ENCODE measurements at places on chromosomes 1 and 21. TPM values are rescaled to one million over a fixed set of nuclear protein-coding genes. Genes with fewer than 3 reads are reported as not detected.

Gene CCDC27
- not detected for total RNA-seq

- DNase-seq = peak; percentile 1
Measured at GRCh38 chr1:234542211-234542850, 63.4 kb upstream of the TARBP1 start.

DNA sequence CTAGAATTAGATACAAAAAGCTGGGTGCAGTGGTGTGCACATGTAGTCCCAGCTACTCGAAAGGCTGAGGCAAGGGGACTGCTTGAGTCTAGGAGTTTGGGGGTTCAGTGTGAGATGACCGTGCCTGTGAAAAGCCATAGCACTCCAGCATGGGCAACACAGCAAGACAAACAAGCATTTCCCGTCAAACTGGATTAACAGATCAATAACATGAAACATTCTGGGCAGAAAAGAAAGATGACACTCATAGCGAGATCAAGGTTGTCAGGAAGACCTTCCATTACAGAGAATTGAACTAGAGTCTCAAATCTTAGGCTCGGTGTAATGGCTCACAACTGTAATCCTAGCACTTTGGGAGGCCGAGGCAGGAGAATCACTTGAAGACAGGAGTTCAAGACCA, 14.0 kb downstream of the TFB2M start:
- no peak for DNase-seq

DNA sequence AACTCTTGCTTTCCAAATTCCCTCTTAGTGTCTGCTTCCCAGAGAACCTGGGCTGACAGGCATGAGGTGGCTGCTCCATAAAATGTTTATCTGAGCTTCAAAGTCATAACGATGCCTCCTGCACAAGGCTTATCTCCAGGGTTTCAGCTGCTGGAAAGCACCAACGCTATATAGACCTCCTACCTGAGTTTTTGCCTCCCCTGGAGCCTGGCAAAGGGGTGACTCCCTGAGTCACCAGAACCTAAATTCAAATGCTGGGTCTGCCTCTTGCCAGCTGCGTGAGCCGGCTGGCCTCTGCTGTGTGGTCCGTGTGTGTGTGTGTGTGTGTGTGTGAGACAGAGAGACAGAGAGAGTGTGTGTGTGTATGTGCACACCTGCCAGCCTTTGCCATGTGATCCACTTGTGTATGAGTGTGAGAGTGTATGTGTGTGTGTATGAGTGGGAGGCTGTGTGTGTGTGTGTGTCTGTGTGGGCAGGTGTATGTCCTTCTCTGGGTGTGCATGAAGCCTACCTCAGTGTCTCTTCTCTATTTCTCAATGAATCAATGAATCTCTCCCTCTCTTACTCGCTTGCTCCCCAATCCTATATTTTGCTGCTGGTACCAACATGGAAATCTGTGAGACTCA, 714.9 kb downstream of the MATN1 start:
- no peak for DNase-seq

Gene NECTIN4
- total RNA-seq = 0.05 TPM

Gene INSRR
- total RNA-seq = 0.05 TPM

Gene SHE
- total RNA-seq = 0.07 TPM

DNA sequence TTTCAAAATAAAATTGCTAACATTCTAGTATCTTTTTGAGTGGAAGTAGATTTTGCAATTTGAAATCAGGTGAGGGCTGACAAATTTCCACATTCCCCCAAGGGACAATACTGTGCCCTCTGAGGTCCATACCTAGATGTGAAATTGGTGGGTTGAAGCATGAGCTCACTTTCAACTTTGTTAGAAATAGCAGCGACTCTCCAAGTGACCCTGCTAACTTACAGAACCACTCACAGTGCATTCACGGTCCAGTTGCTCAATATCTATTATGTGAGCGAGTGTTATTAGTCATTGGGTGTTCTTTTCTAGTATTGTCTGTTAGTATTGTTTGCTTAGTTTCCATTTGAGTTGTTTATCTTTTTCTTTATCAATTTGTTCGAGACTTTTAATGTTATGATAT, 53.6 kb upstream of the ASB17 start:
- no peak for DNase-seq

Gene CD101
- 0.19 TPM for total RNA-seq

GRCh38 chr1:171912509-171913175, 71.3 kb downstream of the DNM3 start:
- DNase-seq = no peak

DNA sequence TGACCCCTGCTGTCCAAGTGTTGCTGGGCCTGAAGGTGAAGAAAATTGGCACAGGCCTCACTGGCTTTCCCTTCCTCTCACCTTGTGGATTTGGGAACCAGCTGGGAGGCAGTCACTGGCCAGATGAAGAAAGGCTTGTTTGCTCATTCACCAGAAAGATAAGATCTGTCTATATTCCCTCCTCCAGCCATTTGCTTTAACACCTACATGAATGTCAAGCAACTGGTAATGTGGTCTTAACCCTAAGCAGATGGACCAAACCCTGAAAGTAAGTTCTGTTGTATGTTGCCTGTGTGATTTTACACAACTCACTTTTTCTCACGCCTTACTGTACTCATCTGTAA, 10.3 kb upstream of the SRRM1 start:
- DNase-seq = no peak

- DNase-seq = peak; percentile 52
Measured at GRCh38 chr1:89701746-89702241, 68.9 kb downstream of the LRRC8C start.

Gene NT5C1A
- not detected for total RNA-seq

Gene CELA3A
- not detected for total RNA-seq

DNA sequence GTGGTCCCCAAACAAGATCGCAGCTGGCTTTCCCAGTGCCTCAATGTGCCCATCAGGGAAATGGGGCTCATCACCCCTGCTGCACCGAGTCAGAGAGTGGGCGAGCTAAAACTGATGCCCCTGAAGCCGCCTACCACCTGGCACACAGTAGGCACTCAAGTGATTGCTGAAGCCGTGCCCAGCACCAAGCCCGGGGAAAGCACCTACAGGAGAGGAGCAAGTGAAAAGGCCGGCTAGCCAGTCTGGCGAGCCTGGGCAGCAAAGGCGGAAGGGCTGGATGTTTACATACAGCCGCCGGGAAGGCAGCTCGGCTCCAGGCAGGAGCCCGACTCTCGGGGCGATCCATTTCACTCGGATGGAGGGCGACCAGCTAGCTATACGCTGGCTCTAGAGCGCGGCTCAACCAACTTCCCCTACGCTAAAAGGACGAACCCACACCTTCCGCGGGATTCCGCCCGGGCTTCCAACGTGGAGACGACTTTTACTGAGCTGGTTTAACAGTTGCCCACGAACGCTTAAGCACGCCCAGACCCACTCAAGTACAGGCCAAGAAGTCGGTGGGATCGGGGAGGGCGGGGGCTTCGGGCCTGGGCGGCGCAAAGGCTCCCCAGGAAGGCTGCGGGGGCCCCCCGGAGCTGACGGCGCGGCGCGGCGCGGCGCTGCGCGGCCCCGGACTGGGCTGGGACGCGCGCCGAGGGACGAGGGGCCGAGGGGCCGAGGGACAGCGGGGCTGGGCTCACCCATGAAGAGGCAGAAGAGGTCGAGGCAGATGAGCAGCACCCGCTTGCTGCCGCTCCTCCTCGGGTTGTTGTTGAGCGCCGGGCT, 1.0 kb downstream of the PLPP3 start:
- DNase-seq = peak; percentile 9

GRCh38 chr21:40667967-40668366, 179.0 kb downstream of the DSCAM start:
- no peak for DNase-seq

GRCh38 chr1:198161718-198162090, 4.9 kb downstream of the NEK7 start:
- no peak for DNase-seq

DNA sequence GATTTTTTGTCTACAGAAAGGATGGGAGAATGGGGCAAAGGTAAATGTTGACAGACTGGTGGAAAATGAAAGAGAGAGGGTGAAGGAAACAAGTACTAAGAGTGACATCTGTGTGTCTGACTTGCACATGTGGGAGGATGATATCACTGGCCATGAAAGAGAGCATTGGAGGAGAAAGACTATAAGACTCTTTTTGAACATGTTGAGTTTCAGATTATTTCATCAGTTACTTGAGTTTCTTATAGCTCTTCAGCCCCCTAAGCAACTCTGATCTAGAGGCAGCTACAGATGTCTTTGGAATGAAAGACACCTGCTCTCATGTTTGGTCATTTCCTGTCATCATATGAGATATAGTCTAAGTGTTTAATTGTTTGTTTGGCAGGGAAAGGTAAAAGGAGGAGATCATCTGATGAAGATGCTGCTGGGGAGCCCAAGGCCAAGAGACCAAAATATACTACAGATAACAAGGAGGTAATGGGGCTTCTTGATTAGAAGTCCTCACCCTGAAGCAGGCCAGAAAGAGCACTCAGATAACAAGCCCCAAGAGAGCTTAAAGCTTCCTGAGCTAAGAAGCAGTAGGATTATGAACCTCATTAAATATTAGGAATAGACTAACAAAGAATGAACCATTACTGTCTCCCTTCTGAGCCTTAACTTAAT, 4.5 kb downstream of the POLR3C start:
- no peak for DNase-seq

Gene GPR137B
- 5.6 TPM for total RNA-seq

DNA sequence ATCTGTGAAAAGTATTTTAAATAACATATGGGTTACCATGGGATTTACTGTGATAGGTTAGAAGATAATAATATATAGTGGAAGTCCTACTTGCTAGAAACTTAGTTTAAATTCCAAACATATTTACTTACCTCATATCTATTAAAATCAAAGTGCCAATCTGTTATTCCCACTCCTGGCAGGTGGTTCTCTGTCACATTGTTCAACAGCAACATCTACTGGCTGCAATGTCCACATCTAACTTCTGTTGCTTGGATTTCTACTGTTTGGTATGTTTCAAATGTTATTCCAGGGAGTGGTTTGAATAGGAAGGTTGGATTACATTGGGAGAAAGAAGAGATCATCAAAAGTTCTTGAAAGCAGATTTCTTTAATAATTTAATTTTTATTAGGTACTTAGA, 122.5 kb upstream of the NCAM2 start:
- no peak for DNase-seq

DNA sequence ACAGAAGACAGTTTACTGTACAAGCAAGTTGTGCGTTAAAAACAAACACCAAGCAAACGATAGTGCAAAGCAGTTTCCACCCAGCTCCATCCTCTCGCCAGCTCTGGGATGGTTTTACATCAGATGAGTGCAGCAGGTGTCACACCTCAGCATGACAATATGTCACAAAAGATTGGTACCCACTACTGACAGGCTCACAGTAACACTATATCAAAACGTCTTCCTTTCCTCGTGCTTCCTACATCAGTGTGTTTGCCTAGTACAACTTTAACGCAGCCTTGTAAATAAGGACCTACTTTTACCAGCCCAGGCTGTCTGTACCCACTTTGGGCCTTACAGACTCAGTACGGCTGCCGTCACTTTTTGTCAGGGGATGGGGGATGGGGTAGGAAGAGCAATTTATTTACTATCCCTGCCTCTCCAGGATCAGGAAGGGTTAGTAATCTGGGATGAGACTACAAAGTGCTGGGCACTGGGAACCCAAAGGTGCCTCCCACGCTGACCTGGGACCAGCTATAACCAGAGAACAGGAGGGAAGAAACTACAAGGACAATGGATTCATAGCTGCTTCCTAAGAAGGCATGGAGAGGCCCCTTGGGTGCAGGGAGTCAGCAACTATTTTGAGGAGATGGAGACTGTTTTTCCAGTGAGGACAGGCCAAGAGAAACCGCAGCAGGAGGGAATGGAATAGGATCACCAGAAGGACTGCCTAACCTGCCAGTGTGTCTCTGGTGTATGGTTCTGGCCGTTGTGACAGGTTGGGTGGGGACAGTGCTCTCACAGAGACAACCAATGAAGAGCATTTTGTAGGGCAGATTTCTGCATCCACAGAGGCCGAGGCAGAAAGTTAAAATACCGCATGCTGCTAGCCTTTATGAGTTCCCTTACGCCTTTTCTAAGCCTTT, 30.2 kb downstream of the RUNX3 start:
- DNase-seq = peak; percentile 37

GRCh38 chr1:96721416-96722160, at the start of gene PTBP2:
TSS of gene PTBP2 (plus strand) at chr1:96721784. CDS start at chr1:96721865, 81 bp downstream.
- peak; percentile 88 for DNase-seq

Gene IGFN1
- total RNA-seq = not detected

- no peak for DNase-seq
Measured at GRCh38 chr1:232504651-232505050, 125.3 kb downstream of the SIPA1L2 start.

DNA sequence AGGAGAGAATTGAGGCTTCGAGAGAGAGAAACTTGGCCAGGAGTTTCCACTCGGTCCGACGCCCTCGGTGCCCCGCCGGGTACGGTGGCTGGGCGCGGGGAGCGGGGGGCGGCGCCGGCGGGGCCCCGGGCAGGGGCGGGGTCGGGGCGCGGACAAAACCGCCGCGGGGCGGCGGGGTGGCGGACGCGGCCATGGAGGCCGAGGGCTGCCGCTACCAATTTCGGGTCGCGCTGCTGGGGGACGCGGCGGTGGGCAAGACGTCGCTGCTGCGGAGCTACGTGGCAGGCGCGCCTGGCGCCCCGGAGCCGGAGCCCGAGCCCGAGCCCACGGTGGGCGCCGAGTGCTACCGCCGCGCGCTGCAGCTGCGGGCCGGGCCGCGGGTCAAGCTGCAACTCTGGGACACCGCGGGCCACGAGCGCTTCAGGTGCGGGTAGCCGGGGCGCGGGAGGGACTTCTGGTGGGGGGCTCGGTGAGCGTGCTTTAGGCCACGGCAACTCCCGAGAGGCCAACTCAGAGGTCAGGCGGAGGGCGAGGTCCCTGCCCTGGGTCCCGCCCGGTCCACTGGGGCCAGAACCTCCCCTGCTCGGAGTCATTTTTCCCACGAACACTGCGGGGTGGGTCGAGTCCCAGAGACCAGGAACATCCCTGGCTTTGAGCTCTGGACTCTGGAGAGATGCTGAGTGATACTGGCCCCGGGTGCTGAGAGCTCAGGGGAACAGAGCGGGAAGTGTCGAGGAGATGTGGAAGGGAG, 431 bp downstream of the RAB42 start:
- peak; percentile 14 for DNase-seq

DNA sequence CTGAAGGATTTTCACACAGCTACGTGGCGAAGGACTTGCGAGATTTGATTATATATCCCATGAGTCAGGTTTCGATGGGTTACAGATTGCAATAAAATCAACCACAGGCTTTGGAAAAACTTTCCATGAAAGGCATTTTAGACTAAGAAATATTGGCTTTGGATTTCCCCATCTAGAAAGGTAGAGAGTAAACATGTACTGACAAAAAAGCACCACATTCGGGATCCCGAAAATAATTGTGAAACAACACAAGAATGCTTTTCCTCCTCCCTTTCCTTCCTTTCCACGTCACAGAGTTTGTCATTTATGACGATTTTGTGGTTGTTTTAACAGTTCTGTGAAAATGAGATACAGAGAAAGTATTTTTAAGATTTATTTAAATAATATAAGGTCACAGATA, 38.5 kb downstream of the TGFB2 start:
- no peak for DNase-seq
